Activated CD4-positive, alpha-beta memory T cell treated with anti-CD3 and anti-CD28 coated beads for 36 hours (primary cell): ENCODE measurements at places on chromosomes 3 and 15. TPM values are rescaled to one million over a fixed set of nuclear protein-coding genes. Genes with fewer than 3 reads are reported as not detected.
A peak's percentile ranks its signal among the peaks of the same experiment; 100 is the strongest.

SLC22A13 gene
- total RNA-seq, result not detected

DNA sequence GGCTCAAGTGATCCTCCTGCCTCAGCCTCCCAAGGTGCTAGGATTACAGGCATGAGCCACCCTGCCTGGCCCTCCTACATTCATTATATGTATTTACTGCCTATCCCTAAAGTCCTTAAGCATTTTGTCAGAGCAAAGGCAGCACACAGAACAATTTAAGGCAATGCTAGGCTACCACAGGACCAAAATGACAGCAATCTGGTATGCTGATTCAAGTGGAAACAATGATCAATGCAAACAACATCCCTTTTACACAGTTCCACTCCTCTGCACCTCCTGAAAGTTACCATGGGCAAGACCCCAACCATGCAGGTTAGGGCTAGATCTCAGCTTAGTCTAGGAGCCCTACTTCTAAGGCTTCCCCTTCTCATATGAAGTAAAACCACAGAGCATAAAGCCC is 40.3 kb downstream of the SPG11 start:
- peaks cover 33% of the 10 kb centered on the region for H3K36me3 ChIP-seq
- no peaks in the 10 kb centered on the region for H3K27me3 ChIP-seq
- peaks cover 11% of the 10 kb centered on the region for H3K4me1 ChIP-seq
- peak overlapping the region; percentile 51 for H3K27ac ChIP-seq
- no peak overlapping the region for H3K4me3 ChIP-seq

- no peak for DNase-seq
- no peaks in the 10 kb centered on the region for H3K36me3 ChIP-seq
- no peak overlapping the region for H3K4me3 ChIP-seq
- H3K4me1 ChIP-seq, result peaks cover 6% of the 10 kb centered on the region
- no peak overlapping the region for H3K27ac ChIP-seq
Measured at GRCh38 chr15:101147181-101147580, 104.7 kb downstream of the CHSY1 start.

- H3K27ac ChIP-seq, result no peak overlapping the region
- no peak for DNase-seq
- H3K4me1 ChIP-seq, result no peaks in the 10 kb centered on the region
Measured at GRCh38 chr15:56428821-56429458, 36.0 kb downstream of the MNS1 start.

VGLL3 gene
- not detected for total RNA-seq

GRCh38 chr3:108406661-108407206 is 103.7 kb downstream of the MYH15 start:
- H3K27me3 ChIP-seq, result no peaks in the 10 kb centered on the region
- H3K36me3 ChIP-seq, result no peaks in the 10 kb centered on the region
- no peaks in the 10 kb centered on the region for H3K4me1 ChIP-seq
- H3K27ac ChIP-seq, result no peak overlapping the region
- no peak overlapping the region for H3K4me3 ChIP-seq

DNA sequence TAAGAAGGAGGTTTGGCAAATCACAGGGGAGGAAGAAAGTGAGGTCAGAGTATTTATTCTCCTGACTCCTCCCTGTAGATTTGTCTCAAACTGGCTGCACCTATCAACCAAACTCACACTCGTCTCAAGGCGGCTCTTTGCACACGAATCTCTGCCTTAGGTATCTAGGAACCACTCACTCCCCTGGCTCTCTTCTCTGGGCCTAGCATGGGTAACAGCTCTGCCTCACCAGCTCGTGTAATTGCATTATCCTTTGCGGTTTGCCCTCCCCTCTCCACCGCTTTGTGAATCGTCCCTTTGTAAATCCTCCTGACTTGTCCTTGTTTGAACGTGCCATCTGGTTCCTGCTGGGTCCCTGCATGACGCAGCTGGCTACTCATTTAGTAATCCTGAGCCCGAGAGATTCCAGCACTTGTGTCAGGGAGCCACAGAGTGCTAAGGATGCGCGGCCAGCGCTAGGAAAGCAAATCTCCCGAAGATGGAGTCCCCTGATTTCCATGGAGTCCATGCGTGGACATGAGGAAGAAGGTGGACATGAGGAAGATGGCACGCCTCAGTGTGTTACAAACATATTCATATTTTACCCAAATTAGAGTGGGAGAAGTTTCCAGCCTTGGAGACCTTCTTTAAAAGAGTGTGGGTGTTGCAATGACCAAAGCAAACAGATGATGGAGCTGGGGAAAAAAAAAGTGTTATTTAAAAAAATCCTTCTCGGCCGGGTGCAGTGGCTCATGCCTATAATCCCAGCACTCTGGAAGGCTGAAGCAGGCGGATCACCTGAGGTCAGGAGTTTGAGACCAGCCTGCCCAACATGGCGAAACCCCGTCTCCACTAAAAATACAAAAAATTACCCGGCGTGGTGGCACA is 26.7 kb downstream of the NRROS start:
- no peak for DNase-seq
- H3K27me3 ChIP-seq, result no peaks in the 10 kb centered on the region
- H3K27ac ChIP-seq, result no peak overlapping the region
- peaks cover 2% of the 10 kb centered on the region for H3K36me3 ChIP-seq

MAP1A gene
- total RNA-seq, result 1.5 TPM

DNA sequence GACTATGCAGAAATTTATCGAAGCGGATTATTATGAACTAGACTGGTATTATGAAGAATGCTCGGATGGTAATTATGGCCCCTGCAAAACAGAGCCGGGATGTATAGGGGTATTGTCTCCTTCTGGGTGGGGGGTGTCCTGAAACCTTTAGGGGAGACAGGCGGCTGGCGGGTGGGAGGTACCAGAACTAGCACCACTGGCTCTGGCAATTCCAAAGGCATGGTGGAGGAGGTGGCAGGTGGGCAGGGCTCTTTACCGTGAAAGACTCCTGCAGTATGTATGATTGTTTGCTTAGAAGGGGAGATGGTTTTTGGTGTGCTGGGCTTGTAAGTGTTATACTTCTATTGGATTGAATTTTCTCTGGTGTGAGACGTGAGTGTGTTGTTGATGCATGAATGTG is 58.4 kb downstream of the TRAK1 start:
- DNase-seq, result no peak
- H3K27me3 ChIP-seq, result no peaks in the 10 kb centered on the region
- no peak overlapping the region for H3K27ac ChIP-seq
- H3K4me3 ChIP-seq, result no peak overlapping the region

HGD gene
- 0.12 TPM for total RNA-seq

DNASE1L3 gene
- total RNA-seq, result not detected

ZPLD1 gene
- total RNA-seq, result not detected

DNA sequence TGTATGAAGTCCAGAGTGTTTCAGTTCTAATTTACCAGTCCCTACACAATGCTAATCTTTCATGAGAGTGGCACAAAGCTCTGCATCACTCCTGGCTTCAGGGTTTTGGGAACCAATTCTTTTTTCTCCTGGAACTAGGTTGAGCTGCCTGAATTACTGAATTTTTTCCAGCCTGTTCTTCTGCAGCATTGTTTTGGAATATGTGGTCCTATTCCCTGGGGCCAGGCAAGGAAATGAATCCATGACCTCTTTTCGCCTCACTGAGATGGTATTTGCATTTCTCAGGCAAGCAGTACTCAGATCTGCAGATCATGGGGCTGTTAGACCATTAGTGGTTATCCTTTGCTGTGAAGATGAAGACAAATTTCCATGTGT is 25.6 kb upstream of the GPR171 start:
- H3K36me3 ChIP-seq, result no peaks in the 10 kb centered on the region
- H3K27ac ChIP-seq, result peak overlapping the region; percentile 42
- no peak overlapping the region for H3K4me3 ChIP-seq
- H3K4me1 ChIP-seq, result peaks cover 52% of the 10 kb centered on the region

DNA sequence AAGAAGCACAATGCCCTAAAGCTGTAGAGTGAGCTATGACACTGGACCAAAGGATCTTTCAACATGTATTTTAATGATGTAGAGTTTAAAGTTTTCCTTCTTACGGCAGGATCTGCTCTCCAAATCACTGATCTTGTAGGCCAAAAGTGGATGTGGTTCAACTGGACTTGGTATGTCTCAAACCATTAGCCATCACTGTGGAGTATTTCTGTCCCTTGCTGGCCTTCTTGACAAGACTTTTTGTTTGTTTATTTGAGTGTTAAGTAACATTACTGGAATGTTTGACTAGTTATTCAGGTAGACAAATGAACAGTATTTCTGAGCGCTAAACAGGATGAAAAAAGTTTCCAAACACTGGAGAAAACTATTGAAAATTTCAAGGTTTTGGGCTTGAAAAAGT is 472.7 kb upstream of the CFAP20DC start:
- H3K36me3 ChIP-seq, result no peaks in the 10 kb centered on the region
- no peak overlapping the region for H3K27ac ChIP-seq
- peaks cover 13% of the 10 kb centered on the region for H3K4me1 ChIP-seq
- H3K27me3 ChIP-seq, result peaks cover 2% of the 10 kb centered on the region
- DNase-seq, result no peak
- H3K4me3 ChIP-seq, result no peak overlapping the region

DNA sequence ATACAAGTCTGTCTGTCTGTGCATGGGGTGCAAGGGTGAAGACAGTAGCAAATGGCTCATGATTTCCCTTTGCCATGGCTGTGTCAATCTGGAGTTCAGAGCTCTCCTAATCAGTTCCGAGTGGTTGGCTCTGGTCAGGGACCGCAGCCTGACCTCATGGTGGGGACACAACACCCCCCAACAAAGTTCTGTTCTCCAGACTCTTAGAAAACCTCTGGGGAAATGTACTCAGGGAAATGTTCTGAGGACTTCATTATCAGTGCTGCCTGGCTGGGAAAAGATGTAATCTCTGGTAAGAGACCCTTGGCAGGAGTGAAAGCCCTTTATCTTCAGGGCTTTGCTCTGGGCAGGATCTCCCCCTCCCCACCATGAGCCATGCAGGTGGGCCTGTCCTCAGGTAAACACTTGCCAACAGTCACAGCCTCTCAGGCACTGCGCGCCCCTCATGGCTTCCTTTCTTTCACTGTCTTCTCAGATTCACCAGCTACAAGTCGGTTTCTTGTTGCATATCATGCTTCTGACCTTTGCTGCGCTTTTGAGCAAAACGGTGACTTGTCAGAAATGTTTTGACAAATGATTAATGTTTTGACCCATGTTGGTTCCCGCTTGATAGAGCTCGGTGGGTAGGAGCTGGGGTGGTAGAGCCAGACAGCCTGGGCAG is 95.5 kb downstream of the ST6GAL1 start:
- peak overlapping the region; percentile 84 for H3K4me3 ChIP-seq
- peaks cover 46% of the 10 kb centered on the region for H3K4me1 ChIP-seq

- H3K4me1 ChIP-seq, result peaks cover 33% of the 10 kb centered on the region
- H3K27ac ChIP-seq, result peak overlapping the region; percentile 93
- peaks cover 7% of the 10 kb centered on the region for H3K36me3 ChIP-seq
- DNase-seq, result no peak
- H3K27me3 ChIP-seq, result no peaks in the 10 kb centered on the region
Measured at GRCh38 chr3:149701977-149702350, 44.1 kb upstream of the WWTR1 start.

GRCh38 chr15:89477411-89478242 is 18.8 kb downstream of the RHCG start:
- DNase-seq, result no peak
- H3K4me1 ChIP-seq, result no peaks in the 10 kb centered on the region

DNA sequence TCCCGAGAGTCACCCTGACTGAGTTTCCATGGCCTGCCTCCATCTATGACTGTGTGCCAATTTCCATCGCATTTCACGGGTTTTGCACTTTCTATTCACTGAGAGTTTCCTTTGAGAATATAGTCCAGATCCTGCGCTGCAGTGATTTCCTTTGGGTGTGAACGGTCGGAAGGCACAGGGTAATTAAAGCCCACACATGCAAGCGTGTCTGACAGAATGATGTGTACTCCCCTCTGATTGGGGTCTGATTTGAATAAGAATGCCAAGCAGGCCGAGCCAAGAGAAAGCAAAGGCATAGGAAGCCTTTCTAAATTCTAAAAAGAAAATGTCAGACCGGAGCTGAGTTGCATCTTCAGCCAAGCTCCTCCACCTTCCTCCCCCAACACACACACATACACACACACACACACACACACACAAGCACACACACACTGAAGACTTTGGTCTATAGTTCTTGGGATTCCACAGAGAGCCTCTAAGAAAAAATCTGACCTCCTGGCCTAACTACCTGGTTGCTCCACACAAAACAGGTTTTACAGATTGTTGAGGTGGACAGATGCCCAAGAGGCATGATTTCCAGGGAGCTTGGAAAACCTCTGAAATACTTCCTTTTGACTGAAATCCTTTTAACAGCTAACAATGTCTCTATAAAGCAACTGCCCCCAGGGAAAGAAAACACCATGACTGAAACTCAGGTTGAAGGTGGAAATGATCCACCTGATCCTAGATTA is 59.7 kb upstream of the LRRN1 start:
- no peaks in the 10 kb centered on the region for H3K36me3 ChIP-seq
- no peaks in the 10 kb centered on the region for H3K27me3 ChIP-seq
- H3K27ac ChIP-seq, result no peak overlapping the region
- H3K4me3 ChIP-seq, result no peak overlapping the region
- H3K4me1 ChIP-seq, result no peaks in the 10 kb centered on the region
- no peak for DNase-seq

NR2F2 gene
- total RNA-seq, result not detected

DNA sequence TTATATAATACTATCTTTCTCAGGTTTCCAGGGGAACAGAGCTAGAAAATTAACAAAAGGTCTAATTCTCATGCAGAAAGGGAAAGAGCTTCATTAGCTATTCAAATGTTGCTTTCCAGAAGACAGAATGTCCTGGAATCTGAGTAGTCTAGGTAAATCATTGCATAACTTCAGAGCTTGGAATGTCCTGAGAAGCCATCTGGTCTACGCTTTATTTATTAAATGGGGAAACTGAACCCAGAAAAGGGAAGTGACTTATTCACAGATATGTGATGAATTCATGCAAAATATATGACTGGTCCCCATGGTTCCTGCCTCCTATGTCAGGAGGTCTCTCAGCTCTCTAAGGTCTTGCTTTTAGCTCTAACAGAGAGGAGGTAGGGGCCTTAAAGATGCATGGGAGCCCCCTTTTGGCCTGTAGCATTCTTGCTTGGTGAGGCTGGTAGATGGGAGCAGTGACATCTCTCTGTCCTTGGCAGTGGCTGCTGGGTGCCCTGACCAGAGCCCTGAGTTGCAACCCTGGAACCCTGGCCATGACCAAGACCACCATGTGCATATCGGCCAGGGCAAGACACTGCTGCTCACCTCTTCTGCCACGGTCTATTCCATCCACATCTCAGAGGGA is 99.2 kb downstream of the CEMIP start:
- no peaks in the 10 kb centered on the region for H3K36me3 ChIP-seq
- no peak overlapping the region for H3K4me3 ChIP-seq
- no peaks in the 10 kb centered on the region for H3K4me1 ChIP-seq

DNA sequence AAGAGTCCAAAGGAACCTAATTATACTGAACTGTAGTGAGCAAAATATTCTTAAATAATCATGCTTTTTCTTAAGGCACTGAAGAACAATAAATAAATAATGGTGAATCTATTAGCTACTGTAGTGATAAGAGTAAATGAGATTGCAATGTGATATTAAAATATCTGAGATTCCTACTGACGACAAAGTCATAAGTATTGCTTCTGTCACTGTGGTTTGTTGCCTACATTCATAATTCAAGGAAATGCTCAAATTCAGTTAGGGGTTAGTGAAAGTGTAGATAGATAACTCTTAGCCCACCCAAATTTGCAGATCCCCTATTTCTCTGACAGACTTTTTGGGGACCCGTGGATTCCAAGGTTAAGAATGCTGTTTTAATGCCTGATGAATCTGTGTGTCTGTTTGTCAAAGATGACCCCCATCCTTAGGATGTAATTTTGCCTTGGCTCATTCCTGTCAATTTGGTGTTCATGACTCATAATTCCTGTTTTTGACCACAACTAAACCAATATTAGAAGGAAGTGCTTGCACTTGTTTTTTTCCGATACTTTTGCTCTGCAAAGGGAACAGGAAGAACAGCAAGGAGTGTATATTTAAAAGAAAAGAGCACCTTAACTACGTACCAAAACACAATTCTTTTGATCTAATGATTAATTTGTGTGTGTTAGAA is 86.7 kb downstream of the MAGI1 start:
- H3K4me1 ChIP-seq, result no peaks in the 10 kb centered on the region
- no peak overlapping the region for H3K4me3 ChIP-seq
- DNase-seq, result no peak
